Activated CD4-positive, CD25-positive, alpha-beta regulatory T cell (primary cell): ENCODE measurements at places on chromosomes 1 and 21.

DNA sequence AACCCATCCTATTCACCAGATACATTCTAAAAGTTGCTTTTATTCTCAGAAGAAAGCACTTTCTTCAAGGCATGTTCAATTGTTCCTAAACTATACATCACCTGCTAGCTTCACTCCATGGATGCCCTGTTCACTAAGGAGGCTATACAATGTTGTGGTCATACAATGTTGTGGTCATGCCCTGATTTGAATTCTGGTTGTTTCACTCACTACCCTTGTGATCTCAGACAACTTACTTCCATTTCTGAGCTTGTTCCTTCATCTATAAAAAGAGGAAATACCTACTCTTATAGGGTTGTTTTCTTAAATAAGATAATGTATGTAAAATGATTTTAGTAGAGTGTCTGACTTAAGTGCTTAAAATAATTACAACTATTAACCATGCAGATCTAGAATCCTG lies 19.7 kb downstream of the EDEM3 start:
- DNase-seq = no peak

DNA sequence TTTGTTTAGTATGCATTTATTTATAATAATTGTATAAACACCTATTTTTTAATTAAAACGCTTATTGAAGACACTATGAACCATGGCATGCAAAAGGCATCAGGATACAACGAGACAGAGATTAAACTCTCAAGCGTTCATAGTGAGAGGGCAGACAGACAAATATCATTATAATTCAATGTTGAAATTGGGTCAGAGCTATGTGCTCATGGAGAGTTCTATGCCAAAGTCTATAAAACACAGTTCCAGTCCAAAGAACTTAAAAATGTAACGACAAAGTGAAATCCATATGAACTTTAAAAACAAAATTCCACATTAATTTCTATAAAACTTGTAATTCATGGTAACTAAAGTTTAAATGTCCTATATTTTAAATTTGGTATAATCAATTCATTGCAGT lies 724.0 kb downstream of the LTN1 start:
- DNase-seq = no peak

- DNase-seq = no peak
Observed at GRCh38 chr1:28074892-28075511, 13.4 kb downstream of the EYA3 start.

GRCh38 chr1:83828456-83828855 lies 170.5 kb downstream of the TTLL7 start:
- DNase-seq = no peak

- DNase-seq = no peak
Observed at GRCh38 chr1:214617246-214617645, 14.3 kb downstream of the CENPF start.

DNA sequence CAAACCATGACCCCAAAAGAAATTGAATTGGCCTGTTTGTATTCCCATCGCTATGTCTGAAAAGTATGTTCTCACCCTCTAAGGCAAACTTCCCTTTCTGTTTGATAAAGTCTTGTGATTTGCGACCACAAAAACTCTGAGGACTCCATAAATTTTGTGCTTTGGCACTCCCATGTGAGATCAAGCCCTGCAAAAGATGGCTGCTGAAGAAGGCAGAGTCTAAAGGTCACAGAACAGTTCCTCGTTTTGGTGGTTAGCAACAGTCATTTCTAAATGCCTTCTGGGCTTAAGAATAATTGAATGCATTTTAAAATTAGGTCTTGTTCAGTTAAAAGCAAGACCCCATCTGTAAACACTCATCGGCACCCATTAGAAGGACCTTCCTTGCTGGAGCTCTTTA lies 441.6 kb downstream of the OMA1 start:
- DNase-seq = no peak

DNA sequence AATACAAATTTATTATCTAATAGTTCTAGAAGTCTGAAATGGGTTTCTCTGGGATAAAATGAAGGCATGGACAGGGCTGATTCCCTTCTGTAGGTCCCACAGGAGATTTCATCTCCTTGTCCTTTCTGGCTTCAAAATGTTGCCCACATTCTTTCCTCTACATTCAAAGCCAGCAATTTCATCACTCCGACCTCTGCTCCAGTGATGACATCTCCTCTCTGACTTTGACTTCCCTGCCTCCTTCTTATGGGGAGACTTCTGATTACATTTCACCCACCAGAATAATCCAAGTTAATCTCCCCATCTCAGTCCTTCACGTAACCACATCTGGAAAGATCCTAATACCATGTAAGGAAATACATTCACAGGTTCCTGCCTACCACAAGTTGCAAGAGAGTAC lies 358.0 kb upstream of the C1orf87 start:
- DNase-seq = no peak

DNA sequence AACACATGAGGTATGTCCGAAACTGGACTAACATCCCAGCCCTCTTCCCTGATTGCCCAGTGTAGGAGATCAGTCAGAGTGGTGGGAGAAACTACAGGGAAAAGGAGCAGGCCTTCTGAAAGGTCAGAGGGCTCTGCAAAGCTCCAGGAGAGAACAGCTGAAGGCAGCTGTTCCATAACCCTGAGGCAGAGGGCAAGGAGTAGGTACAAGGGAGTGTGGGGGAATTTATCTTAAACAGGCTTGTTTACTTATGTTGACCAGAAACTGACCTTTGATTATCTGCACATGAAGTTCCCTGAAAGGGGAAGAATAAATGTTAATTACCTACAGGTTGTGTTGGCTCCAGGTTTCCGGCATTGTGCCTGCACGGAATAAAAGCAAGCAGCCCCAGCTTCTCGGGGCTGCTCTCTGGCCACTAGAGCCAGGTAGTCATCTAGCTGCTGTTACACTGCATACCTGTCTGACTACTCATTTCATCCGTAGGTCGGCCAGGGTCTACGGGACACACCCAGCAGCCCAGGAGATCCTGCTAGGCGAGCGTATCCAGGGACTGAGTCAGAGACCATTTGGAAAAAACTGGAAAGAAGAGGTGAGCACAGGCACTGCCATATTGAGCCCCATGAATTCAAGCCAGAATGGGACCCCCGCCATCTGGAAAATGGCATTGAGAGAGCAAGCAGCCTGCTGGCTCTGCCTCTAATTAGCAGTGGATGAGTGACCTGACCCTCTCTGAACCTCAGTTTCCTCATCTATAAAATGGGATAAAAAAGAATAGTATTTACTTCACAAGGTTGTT lies 14.9 kb upstream of the PAQR7 start:
- DNase-seq = no peak

DNA sequence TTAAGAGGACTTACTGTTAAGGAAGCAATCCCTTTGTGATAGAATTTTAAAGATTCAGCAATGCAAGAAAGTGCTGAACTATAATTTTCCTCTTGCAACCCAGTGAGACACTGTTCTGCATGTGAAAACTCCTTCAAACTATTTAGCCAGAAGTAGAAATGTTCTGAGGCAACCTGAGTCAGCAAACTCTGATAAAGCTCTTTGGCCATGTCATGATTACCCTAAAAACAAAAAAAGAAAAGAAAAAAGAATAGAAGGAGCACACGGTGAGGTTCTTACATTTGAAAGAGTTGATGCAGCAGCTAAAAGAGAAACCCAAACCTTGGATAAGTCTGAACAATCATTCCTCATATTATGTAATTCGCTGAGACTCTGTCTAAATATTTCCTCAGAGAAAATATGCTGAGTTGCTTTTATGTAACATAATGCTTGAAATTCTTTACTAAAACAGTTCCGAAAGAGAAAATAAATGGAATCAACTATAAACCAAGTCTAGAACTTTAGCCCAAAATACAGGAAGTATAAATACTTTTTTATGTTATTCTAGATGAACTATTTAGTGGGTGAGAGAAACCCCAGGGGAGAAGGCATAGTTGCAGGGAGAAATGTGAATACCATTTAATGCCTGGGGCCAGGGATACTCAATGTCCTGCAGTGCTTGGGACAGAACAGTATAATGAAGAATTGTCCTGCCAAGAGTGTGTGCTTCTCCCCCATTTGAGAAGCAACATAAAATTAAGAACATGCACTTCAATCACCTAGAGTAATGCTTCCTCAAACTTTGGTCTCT lies 60.0 kb downstream of the INTS7 start:
- no peak for DNase-seq

DNA sequence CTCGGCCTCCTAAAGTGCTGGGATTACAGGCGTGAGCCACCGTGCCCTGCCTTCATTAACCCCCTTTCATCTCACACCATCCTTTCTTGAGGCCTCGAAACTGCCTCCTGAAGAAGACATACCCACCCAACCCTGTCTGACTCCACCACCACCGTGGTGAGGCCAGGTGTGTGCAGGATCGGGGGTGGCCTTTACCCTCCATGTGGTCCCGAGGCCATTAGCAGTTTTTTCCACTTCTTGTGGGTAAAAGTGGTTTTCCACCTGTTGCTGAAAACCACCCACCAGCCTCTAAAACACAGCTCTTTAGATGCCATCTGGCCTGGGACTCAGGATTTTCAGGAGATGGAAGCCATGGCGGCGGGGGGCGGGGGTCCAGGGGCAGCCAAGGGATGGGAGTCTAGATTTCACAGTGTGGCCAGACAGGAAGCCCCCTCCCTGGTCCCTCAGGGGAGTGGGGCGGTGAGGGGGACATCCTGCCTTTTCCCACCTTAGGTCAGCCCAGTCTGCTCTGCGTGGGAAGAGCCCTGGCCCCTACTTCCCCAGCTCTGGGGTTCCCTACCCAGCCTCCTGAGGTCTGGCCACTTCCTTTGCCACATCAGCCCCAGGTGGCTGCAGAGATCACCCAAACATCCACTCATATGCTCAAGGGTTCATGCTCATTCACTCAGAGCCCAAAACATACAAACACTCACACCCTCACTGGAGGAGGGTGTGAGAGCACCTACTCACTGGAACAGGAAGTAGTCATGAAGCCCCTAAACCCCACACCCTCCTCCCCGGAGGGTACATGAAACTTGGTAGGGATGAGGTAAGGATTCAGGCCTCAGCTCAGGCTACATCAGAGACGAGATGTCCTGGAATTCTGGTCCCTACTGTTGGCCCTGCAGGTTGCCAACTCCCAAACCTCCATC lies 2.3 kb downstream of the FGR start:
- no peak for DNase-seq

DNA sequence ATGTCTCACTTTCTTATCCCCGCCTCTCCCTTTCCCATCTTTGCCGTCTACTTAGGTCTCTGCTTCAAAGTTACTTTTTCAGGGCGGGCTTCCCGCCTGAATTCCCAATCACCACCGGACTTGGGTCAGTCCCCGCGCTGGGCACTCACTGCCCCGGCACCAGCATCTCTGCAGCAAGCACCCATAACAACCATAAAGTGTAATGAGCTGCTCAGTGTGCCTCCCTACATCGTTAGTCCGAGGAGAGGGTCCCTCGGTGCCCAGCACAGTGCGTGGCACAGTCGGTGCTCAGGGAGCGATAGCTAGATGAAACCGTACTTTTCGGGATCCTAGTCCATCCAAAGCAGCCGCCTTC lies 633 bp upstream of the CTPS1 start:
- DNase-seq = no peak

GRCh38 chr1:11518016-11518701 lies 39.2 kb downstream of the DISP3 start:
- DNase-seq = no peak

GRCh38 chr1:50700621-50701020 lies 259.4 kb downstream of the FAF1 start:
- no peak for DNase-seq

GRCh38 chr1:77583483-77583882 lies 99.0 kb downstream of the ZZZ3 start:
- DNase-seq = no peak

- DNase-seq = no peak
Observed at GRCh38 chr1:64979358-64979757, 13.0 kb upstream of the JAK1 start.

- no peak for DNase-seq
Observed at GRCh38 chr1:3914911-3915310, 14.8 kb upstream of the C1orf174 start.

- no peak for DNase-seq
Observed at GRCh38 chr21:38042246-38042645, 126.0 kb upstream of the KCNJ6 start.

DNA sequence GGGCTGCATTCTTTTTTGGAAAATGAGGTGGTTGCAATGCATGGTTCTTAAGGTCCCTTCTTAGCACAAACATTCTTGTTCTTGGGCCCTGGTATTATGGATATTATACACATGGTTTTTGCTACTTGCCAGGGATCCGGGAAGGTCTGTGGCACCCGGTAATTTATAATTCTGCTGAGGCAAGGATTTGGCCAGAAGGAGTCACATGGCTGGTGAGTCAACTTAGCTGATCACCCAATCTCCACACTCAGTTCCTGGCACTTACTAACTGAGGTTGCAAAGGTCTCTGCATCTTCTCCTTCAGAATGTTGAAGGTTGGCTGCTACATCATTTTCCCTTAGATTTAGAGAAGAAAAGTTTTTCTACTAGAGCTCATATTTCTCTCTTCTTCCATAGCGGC lies 112.5 kb downstream of the ROR1 start:
- DNase-seq = no peak

DNA sequence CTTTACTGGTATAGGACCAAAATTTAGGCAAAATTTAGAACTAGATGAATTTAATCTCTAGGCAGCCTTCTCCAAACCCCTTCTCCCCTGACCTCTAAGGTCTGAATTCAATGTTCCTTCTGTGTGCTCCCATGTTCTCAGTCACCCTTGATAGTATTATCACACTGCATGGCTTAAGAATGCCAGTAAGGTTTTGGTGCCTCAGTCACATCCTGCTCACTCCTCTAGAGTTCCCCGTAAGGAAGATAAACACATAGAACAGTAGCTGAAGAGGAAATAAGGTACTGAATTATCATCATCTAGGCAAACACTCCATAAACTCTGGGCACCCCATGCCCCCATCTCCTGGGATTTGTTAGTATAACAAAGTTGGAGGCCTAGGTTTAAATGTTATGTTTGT lies 18.2 kb downstream of the PRRX1 start:
- no peak for DNase-seq

GRCh38 chr1:98783821-98784220 lies 122.3 kb downstream of the SNX7 start:
- no peak for DNase-seq

DNA sequence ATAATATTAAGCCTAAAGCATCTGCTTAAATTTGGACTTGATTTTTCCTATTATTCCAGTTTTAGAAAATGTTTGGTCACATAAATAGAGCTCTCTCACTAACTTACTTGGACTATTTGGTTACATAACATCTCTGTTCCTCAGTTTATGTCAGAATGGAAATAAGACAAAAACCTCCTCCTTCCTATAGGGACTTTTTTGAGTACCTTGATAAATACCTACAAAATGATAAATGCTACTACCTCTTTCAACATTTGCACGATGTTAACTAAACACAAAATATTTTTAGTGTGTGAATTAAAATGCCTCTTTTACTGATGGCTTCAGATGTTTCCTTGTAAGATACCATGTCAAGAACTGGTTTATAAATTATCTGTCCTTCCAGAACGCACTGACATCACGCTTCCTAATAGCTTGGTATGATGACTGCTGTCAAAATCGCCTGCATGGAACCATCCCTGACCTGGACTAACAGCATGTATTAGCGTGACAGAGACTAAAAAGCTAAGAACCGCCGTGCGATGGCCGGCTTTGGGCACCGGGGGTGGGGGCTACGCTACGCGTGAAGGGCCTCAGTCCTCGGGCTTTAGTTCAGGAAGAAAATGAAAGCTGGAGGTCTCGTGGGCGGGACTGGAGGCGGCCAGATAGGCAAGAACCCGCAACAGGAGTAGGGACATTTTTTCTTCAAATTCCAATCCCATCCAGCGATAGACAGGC lies 133.2 kb upstream of the BARHL2 start:
- no peak for DNase-seq

GRCh38 chr1:210025870-210026269 lies 87.9 kb downstream of the SYT14 start:
- DNase-seq = no peak

GRCh38 chr1:201088395-201088794 lies 23.8 kb downstream of the CACNA1S start:
- DNase-seq = no peak
